Stimulated activated CD4-positive, alpha-beta T cell treated with anti-CD3 and anti-CD28 coated beads, TNF-alpha, amount 100 ng/mL, for 24 hours (primary cell): ENCODE measurements at places on chromosomes 1 and 21.

DNA sequence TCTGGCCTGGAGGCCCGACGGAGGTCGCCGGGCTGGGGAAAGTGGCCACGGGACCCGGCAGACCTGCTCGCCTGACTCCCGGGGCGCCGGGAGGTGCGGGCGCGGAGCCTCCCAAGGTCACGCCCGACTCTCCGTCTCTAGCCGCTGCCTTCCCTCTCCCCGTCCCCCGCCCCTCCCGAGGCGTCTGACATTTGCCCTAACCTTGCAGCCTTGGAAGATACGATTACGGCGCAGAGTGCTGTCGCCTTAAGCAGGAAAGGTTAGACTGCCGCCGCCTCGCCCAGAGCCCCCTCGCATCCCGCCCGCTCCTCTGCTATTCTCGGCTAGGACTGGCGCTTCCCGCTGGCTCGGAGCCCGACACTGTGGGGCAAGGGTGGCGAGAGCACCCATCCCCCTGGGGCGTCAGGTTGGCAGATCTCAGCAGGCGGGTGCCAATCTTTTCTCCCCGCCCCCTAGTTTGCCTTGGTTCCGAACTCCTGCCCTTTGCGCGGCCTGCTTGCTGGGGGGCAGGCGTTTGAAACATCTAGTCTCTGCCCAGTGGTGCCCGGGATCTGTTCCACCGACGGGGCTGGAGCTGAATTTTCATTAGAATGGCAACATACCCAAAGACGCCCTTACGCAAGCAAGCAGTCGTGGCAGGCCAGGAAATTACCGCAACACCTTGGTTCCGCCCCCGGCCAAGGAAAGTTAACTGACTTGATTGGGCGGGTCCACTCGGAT, 835 bp downstream of the PGM1 start:
- DNase-seq = peak; percentile 52

- no peak for DNase-seq
These were observed 46.1 kb downstream of the MEGF6 start for GRCh38 chr1:3564921-3565831.

DNA sequence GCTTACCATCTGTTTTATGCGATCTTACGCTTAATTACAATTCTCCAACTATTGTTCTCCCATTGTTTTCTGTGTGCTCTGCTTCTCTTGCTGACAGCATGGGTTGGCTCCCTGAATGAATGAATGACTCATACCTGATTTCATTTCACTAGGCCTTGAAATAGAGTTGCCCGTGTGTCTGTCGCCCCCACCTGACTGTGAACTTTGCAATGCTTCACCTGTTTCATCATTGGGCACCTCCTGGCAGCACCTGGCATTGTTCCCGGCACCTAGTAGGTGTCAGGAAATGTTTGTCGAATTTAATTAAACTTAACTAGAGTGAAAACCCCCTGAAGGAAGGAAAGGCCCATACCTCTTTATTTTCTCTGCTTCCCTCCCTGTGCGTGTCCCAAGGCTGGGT, 120.5 kb upstream of the KLHDC7A start:
- DNase-seq = no peak

DNA sequence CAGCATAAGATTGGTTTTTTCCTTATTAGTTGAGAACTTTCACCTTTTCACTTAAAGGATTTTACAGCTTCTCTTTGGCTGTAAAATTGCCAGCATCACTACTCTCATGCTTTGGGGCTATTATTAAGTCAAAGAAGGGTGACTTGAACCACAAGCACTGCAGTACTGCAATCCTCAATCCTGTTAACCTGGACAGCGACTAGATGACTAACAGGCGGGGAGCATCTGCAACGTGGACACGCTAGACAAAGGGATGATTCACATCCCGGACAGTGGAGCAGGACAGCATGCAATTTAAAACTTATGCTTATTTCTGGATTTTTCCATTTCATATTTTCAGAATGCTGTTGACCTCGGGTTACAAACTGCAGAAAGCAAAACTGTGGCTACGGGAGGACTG, 8.1 kb downstream of the ARV1 start:
- no peak for DNase-seq

DNA sequence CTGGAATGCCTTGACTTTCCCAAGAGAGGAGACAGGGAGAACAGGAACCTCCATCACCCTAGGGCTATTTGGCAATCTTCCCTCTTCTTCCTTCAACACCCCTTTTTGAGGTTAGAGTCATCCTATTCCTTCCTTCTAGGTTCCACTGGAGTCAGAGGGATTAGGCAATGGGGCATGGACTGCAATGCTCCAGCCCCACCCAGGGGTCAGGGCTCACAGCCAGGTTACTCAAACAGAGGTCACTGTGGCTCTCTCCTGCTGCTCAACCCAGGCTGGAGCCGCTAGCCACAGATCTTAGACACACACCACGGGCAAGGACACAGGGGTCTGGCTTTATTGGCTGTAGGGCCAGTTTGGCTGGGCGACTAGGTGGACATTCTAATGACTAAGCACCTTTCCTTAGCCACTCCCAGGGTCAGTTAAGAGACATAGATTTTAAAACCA, 145.5 kb upstream of the NRIP1 start:
- no peak for DNase-seq

GRCh38 chr1:44221769-44222168, 8.5 kb downstream of the DMAP1 start:
- no peak for DNase-seq
